Activated T-cell treated with anti-CD3 and anti-CD28 coated beads, Interleukin-2, amount 50 U/mL, for 72 hours (primary cell): ENCODE measurements at places on chromosomes 5 and 9.
A peak's percentile ranks its signal among the peaks of the same experiment; 100 is the strongest.

DNA sequence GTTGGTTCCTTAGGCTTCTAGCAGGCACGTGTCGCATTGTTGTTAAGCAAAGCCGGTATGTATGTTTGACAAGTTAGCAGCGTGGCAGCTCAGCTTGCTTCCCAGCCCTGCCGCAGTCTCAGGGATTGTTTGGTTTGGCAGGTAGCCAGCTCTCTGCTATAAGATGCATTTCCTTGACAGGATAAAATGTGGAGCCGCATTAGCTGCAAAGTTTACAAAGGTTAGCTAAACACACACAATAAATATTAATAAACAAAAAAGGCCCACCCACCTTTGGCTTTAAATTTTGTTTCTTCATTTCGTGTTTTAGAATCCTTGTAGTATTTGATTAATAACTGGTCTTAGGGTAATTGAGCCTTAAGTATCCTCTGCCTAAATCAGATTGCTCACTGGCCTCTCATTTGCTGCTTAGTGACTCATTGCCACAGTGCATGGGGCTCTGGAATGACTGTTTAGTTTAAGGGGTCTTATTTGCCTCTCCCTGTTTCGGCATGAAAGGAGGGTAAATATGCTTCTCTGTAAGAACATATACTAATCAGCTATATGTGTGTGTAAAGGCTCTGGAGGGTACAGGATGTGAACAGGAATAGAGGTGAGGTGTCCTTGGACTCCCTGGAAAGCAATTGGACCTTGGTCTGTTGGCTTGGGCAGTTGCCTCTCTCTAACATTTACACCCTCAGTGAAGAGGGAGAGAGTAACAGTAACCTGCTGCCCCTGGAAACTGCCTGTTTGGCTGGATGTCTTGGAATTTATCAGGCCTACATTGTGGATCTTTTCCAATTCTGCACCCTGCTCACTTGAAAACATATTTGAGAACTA, 122.0 kb downstream of the GDNF start:
- H3K27ac ChIP-seq = no peak overlapping the region
- peaks cover 4% of the 10 kb centered on the region for H3K36me3 ChIP-seq
- H3K27me3 ChIP-seq = peaks cover 7% of the 10 kb centered on the region
- no peak overlapping the region for H3K4me3 ChIP-seq
- H3K4me1 ChIP-seq = peaks cover 40% of the 10 kb centered on the region
- no peak for DNase-seq

DNA sequence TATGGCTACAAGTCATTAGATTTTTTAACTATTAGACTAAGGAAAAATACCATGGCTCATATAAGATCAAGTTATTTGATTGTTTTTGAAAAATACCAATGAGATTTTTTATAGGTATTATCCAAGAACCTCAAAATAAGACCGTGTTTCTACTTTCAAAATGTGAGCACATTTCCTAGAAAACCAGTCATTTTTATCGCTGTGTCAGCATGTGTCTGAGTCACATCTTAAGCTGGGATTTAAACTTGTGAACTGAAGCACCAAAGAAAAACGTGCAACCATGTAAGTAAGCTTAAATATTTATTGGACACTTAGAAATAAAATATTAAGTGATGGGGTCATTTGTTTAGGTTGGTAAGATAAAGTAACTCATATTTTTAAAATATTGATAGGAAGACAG, 1676.0 kb upstream of the NUDT12 start:
- H3K4me1 ChIP-seq = no peaks in the 10 kb centered on the region
- H3K4me3 ChIP-seq = no peak overlapping the region
- no peak for DNase-seq
- no peaks in the 10 kb centered on the region for H3K36me3 ChIP-seq
- H3K27ac ChIP-seq = no peak overlapping the region
- no peaks in the 10 kb centered on the region for H3K27me3 ChIP-seq

DNA sequence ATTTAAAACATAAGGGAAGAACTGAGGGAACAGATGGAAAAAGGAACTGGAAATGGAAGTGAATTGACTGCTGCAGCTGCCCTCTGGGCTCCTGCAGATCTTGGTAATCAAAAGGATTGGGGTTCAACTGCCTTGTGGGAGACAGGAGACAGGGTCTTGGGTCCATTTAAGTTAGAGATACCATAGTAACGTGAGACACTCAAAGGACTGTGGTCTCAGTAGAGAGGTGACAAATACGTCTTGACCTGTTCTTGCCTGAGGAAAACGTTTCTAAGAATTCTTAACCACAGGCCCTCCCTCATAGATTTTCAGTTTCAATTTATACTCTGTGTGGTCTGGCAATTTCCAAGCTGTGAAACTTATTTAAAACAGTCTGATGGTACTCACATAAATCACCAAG, 100.8 kb upstream of the DHFR start:
- H3K27ac ChIP-seq = peak overlapping the region; percentile 96
- peaks cover 66% of the 10 kb centered on the region for H3K4me1 ChIP-seq
- peak; percentile 31 for DNase-seq
- peaks cover 10% of the 10 kb centered on the region for H3K36me3 ChIP-seq
- no peaks in the 10 kb centered on the region for H3K27me3 ChIP-seq

DNA sequence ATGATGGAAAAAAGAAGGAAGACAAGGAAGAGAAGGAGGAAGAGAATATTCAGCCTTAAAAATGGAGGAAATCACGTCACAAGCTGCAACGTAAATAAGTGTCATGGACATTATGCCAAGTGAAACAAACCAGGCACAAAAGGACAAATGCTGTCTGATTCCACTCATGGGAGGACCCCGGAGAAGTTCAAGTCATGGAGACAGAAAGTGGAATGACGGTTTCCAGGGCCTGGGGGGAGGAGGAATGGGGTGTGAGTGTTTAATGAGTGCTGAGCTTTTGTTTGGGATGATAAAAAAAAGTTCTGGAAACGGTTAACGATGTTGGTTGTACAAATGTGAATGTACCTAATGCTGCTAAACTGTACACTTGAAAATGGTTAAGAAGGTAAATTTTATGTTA, 439.5 kb downstream of the GADD45G start:
- H3K27ac ChIP-seq = peak overlapping the region; percentile 2
- H3K36me3 ChIP-seq = peaks cover 2% of the 10 kb centered on the region
- peaks cover 22% of the 10 kb centered on the region for H3K27me3 ChIP-seq
- DNase-seq = no peak

DNA sequence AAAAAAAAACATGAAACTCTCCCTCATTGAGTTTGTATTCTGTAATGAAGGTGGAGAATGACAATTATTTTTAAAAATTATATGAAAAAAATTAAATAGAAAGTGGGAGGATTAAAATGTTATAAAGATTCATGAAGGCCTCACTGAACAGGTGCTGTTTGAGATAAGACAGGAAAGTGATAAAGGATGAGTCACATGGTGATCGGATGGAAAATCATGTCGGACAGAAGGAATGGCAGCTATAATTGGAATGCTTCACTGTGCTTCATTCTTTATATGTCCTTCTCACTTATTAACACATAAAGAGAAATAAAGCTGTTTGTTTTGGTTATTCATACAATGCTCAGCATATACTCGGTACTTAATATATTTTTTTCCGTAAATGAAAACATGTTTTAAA, 464.5 kb upstream of the RGMB start:
- no peak overlapping the region for H3K4me3 ChIP-seq
- H3K36me3 ChIP-seq = no peaks in the 10 kb centered on the region
- no peak for DNase-seq

DNA sequence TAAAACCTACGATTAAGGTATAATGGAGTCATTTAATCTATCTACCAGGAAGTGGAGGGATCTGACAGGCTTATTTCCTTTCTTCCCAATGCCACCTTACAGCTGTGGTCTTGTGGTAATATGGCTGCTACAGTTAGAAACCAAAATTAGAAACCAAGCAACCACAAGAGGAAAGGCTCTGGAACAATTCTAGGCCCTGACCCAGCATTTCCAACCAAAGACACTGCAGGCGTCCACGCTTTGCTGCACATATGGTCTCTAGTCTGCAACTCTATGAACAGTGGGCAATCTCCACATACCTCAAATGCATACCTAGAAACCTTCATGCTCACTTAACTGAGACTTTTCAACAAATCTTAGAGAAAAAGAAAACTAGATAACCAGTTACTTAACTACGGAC, 339.1 kb downstream of the NFIB start:
- no peaks in the 10 kb centered on the region for H3K27me3 ChIP-seq
- no peaks in the 10 kb centered on the region for H3K36me3 ChIP-seq
- H3K4me3 ChIP-seq = no peak overlapping the region
- no peak for DNase-seq
- no peaks in the 10 kb centered on the region for H3K4me1 ChIP-seq
- H3K27ac ChIP-seq = no peak overlapping the region

GRCh38 chr9:81598811-81599210, 90.5 kb downstream of the TLE1 start:
- H3K27me3 ChIP-seq = peaks cover 24% of the 10 kb centered on the region
- no peak overlapping the region for H3K4me3 ChIP-seq
- DNase-seq = no peak

- no peaks in the 10 kb centered on the region for H3K27me3 ChIP-seq
- no peak overlapping the region for H3K4me3 ChIP-seq
- no peak overlapping the region for H3K27ac ChIP-seq
- peaks cover 2% of the 10 kb centered on the region for H3K36me3 ChIP-seq
- no peak for DNase-seq
- H3K4me1 ChIP-seq = peaks cover 39% of the 10 kb centered on the region
These were observed 9.1 kb downstream of the FNIP1 start for GRCh38 chr5:131787736-131788135.

GRCh38 chr5:89827960-89828359, 581.6 kb downstream of the CETN3 start:
- H3K36me3 ChIP-seq = no peaks in the 10 kb centered on the region
- H3K4me3 ChIP-seq = no peak overlapping the region
- no peak overlapping the region for H3K27ac ChIP-seq
- no peaks in the 10 kb centered on the region for H3K27me3 ChIP-seq
- H3K4me1 ChIP-seq = no peaks in the 10 kb centered on the region

- H3K4me1 ChIP-seq = peaks cover 21% of the 10 kb centered on the region
- H3K27ac ChIP-seq = no peak overlapping the region
- peaks cover 50% of the 10 kb centered on the region for H3K27me3 ChIP-seq
- peak; percentile 59 for DNase-seq
- H3K4me3 ChIP-seq = no peak overlapping the region
These were observed 42.4 kb downstream of the PAX5 start for GRCh38 chr9:36991516-36992134.

DNA sequence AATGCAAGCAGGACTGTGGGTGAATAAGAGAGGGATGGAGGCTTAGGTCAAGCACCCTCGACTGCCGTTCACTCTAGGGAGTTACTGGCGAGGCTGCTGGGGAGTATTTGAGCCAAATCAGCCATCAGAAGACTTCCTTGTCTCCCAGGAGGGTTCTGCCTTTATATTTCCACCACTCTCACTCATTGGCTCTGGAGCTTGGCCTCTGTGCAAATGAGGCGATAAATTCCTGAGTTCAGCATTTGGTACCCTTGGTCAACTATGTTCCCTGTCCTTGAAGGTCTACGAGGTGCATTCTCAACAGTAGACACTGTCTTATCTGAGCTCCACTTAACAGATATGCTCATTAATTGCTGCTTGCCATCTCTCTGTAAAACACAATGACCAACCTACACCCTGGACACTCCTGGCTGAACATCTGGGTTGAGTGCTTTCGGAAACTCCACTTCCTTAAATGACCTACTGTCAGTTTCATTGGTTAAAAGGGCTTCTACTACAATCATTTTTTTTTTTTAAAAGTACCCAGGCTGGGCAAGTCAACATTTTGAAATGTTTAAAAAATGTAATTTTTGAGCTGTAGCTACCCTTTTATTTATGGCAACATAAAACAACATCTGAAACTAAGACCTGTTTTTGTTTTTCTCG, 153.2 kb downstream of the NTRK2 start:
- no peak overlapping the region for H3K27ac ChIP-seq
- H3K4me3 ChIP-seq = no peak overlapping the region
- H3K4me1 ChIP-seq = no peaks in the 10 kb centered on the region
- H3K27me3 ChIP-seq = no peaks in the 10 kb centered on the region
- no peaks in the 10 kb centered on the region for H3K36me3 ChIP-seq
- no peak for DNase-seq

- H3K4me1 ChIP-seq = peaks cover 73% of the 10 kb centered on the region
- H3K27me3 ChIP-seq = no peaks in the 10 kb centered on the region
- peak overlapping the region; percentile 92 for H3K27ac ChIP-seq
- peaks cover 8% of the 10 kb centered on the region for H3K36me3 ChIP-seq
- no peak for DNase-seq
These were observed 13.9 kb downstream of the RAB14 start for GRCh38 chr9:121187636-121188305.

- H3K4me1 ChIP-seq = no peaks in the 10 kb centered on the region
- H3K4me3 ChIP-seq = no peak overlapping the region
- peaks cover 47% of the 10 kb centered on the region for H3K27me3 ChIP-seq
- no peaks in the 10 kb centered on the region for H3K36me3 ChIP-seq
These were observed 30.0 kb upstream of the GAS1 start for GRCh38 chr9:86977205-86977835.

DNA sequence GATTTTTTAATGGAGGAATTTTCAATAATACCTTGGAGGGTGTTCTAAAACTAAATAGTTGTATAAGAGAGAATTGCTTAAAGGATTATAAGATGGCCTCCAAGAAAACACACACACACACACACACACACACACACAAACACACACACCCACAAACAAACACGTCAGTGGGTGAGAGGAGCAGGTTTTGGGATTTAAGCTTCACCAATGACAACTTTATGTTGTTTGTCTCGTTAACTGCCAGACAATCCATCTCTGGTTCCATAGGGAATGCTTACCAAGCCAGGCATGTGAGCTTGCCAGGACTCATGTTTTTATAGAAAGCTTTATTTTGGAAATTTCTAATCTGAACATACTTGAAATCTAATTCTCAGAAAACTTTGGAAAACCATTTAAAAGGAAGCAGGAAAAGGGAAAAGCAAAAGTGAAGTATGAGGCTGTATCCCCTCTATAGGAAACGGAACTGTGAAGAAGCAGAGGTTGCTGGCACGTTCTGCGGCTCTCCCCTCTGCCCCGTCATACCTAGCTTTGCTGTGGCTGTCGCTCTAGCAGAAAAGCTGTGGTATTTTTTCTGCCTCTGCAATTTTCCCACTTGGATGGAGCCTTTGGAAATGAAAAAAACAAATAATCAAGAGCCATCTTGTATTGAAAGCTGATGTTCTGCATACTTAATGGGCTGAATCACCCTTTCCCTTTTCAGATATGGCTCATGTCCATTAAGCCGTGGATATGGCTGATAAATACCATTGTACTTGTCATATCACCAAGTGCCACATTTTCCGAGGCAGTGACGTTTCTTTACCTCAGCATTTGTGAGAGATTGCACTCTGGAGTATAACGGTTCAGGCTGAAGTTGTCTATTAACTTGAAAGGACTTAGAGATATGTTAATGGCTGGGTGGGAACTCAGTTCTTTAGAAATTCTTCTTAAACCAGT, 112.7 kb downstream of the NTRK2 start:
- H3K36me3 ChIP-seq = no peaks in the 10 kb centered on the region
- peaks cover 10% of the 10 kb centered on the region for H3K27me3 ChIP-seq
- no peak overlapping the region for H3K27ac ChIP-seq
- no peaks in the 10 kb centered on the region for H3K4me1 ChIP-seq
- no peak overlapping the region for H3K4me3 ChIP-seq
- no peak for DNase-seq

DNA sequence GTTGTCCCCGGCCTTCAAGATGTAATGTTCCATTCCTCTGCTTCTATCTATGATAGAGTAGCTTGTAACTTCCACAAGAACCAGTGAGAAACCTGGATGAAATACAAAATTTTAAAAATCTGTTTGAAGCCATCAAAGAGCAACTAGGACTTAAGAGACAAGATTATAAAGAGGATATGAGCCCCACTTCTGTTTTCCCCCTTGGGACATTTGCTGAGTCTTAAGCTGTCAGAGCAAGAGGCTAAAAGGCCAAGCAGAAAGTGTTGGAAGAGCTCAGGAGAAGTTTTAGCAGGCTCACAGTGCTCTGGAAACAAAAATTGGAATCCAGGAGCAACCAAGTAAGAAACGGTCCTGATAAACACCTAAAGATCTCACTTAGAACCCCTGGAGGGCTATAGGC, 76.1 kb downstream of the ADRB2 start:
- no peak overlapping the region for H3K4me3 ChIP-seq
- H3K4me1 ChIP-seq = peaks cover 10% of the 10 kb centered on the region
- no peak for DNase-seq
- peaks cover 12% of the 10 kb centered on the region for H3K27me3 ChIP-seq
- no peak overlapping the region for H3K27ac ChIP-seq
- H3K36me3 ChIP-seq = no peaks in the 10 kb centered on the region
